ENCODE measurements at places on chromosomes 6 and 20. TPM values are rescaled to one million over a fixed set of nuclear protein-coding genes. Genes with fewer than 3 reads are reported as not detected.

Gene MOXD1
- total RNA-seq = 3.7 TPM

DNA sequence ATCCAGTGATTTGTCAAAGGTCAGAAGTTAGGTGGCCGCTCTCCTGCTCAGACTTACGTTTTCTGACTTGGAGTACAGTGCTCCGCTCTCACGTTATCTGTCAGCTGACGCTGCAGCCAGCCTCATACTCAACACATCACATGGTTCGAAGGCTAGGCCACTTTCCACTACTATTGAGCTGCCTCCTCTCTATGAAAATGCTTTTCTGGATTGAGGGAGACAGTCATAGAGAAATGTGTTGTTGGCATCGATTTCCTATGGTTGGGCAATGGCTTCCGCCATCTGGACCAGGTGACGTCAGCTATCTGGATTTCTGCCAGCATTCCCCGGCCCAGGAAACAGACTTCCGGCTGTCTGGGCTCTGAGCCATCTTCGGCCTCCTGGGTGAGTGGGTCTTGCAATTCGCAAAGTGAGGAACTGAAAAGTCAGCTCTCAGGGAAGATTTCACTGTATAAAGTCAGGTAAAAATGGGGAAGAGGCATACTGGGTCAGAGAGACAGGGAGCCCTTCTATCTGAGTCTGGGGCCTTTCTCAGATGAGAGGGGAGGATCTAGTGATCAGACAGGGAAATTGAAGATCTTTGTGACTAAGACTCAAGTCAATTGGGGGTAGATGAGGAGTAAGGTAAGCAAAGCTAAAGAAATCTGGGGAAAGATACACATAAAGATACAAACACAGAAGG, 37.5 kb upstream of the IER3 start:
- DNase-seq = no peak

Gene SNAP25
- 12.5 TPM for total RNA-seq

Gene MYMX
- 0.53 TPM for total RNA-seq

Gene SCUBE3
- total RNA-seq = 14.7 TPM

- DNase-seq = no peak
Observed at GRCh38 chr6:132959639-132960326, 145.4 kb downstream of the RPS12 start.

Gene SYCP2
- 0.88 TPM for total RNA-seq

All from type B pancreatic cell (in vitro differentiated cells).